Naive B cell (primary cell): ENCODE measurements at places on chromosomes 3 and 15.

- DNase-seq: no peak
Measured at GRCh38 chr3:113634782-113635474, 61.5 kb downstream of the USF3 start.

GRCh38 chr3:69409011-69409410 is 23.1 kb upstream of the FRMD4B start:
- DNase-seq: no peak

DNA sequence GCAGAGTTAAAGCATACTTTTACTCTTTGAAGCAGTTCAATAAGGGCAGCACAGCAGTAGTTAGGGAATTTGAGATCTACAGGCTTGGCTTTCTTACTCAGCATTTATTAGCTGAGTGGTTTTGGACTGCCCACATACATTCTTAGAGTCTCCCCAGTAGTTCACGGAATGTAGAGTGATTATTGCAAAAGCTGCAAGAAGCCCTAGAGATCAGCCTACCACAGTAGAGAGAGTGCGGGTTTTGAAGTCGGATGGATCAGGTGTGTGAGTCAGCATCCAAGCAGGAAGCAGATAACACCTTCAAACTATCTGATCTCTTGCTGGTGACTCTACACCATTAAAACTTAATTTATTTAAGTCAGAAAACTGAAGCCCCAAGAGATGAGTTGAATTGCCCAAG is 171.9 kb downstream of the SYNPR start:
- no peak for DNase-seq

DNA sequence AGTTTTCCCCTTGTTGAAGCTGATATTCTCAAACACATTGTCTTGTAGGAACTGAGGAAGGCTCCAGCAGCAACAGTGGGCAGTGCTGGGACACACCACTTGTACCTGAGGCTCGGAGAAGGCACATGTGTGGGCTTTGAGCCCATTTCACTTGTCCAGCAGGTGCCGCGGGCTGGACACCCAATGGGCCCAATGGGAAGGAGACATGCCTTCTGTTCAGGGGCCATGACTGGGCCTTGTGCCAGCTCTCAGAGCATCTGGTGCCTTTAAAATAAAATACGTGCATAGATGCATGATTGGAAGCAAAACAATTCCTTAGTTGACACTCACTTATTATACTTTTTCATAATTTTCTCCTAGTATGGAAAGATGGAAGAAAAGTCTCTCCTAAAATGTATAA is 334.2 kb downstream of the KLF13 start:
- no peak for DNase-seq

- no peak for DNase-seq
Measured at GRCh38 chr3:118412503-118412902, 622.1 kb downstream of the IGSF11 start.

GRCh38 chr3:126956866-126957650 is 25.9 kb upstream of the PLXNA1 start:
- DNase-seq: no peak

DNA sequence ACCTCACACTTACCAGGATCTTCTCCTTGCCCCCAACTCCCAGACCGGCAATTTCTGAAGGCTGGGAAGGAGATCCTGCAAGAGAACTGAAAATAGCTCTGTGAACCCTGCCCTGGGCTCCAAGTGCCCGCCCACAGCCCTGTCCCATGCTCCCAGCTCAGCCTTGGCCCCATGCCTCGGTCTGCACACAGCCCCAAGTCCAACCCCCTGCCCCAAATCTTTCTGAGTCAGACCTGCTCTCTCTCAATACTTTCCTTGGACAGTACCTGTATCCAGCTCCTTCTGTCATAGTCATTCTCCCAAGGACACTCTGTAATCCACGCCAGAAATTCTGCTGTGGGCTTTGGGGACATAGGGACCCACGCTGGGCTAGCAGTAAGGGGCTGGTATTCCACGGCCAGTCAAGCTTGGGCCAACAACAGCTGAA is 6.3 kb upstream of the SMAD3 start:
- no peak for DNase-seq

GRCh38 chr3:25294169-25294805 is 133.8 kb upstream of the RARB start:
- no peak for DNase-seq

DNA sequence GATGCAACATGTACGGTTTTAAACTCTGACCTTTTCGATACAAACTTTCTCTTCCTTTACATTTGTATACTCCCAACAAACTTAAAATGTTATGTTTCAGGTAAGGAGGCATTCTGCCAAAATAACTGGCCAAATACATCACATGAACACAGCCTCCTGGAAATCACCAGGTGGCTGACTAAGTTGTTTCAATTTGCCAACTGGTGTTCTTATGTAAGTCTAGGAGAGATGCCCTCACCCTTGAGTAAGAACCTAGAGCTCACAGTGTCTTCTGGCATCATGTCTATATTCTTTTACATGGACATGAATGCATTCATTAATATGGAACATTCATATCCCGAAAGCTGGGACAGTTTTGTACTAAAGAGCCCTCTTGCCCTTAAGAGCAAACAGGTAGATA is 341.1 kb upstream of the NR2F2 start:
- DNase-seq: no peak

- no peak for DNase-seq
Measured at GRCh38 chr3:141459008-141459407, 27.8 kb upstream of the RASA2 start.

- no peak for DNase-seq
Measured at GRCh38 chr3:12155828-12156227, 2.9 kb downstream of the TIMP4 start.

DNA sequence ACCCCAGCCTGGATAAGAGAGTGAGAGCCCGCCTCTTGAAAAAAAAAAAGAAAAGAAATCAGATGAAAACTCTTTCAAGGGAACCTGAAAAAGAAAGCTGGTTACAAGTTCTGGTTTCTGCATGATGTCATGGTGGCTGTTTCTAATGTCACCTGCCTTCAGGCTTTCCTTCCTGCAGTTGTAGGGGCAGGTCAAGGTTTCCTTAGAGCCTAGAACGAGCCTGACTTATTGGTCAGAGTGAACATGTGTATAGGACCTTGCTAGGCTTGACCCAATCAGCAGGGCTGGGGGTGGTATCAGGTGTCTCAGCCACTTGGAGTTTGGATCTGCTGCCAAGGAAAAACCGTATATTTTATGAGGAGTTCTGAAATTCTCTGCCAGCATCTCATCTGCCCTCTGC is 3.8 kb downstream of the IVD start:
- no peak for DNase-seq

- DNase-seq: no peak
Measured at GRCh38 chr3:185399737-185400667, 37.1 kb downstream of the MAP3K13 start.

DNA sequence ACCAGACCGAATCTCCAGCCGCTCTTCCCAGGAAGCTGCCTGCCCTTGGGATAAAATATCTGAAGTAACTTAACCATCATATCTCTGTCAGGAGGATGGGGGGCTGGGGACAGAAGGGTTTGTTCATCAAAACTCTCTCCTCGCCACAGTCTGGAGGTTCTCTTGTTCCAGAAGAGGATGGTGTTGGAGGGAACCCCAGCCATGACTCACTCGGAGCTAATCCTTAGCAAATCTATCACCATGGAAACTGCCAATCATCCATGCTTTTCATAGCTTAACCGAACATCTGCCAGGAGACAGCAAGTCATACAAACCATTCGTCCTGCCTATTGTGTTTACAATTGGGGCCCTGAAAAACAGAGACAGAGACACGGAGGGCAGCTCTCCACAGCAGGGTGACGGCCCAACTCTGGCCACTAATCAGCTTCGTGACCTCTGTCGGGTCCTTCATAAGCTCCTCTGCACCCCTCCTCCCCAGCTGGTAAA is 73.8 kb upstream of the HEG1 start:
- no peak for DNase-seq

GRCh38 chr3:184391266-184391665 is 11.4 kb downstream of the CHRD start:
- no peak for DNase-seq

DNA sequence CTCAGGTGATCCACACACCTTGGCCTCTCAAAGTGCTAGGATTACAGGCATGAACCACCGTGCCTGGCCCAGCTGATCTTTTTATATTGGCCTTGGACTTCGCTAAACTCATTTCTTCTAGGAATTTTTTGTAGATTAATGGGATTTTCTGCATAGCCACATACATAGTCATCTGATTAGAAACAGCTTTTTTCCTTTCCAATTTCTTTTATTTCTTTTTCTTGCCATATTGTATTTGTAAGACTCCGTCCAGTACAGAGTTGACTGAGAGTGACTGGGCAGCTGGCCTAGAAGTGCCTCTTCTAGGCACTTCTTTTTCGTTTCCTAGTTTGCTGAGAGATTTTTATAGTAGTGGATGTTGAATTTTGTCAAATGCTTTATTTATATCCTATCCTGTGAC is 37.4 kb downstream of the ARIH1 start:
- no peak for DNase-seq

- no peak for DNase-seq
Measured at GRCh38 chr3:170372190-170372879, 14.8 kb downstream of the SKIL start.

DNA sequence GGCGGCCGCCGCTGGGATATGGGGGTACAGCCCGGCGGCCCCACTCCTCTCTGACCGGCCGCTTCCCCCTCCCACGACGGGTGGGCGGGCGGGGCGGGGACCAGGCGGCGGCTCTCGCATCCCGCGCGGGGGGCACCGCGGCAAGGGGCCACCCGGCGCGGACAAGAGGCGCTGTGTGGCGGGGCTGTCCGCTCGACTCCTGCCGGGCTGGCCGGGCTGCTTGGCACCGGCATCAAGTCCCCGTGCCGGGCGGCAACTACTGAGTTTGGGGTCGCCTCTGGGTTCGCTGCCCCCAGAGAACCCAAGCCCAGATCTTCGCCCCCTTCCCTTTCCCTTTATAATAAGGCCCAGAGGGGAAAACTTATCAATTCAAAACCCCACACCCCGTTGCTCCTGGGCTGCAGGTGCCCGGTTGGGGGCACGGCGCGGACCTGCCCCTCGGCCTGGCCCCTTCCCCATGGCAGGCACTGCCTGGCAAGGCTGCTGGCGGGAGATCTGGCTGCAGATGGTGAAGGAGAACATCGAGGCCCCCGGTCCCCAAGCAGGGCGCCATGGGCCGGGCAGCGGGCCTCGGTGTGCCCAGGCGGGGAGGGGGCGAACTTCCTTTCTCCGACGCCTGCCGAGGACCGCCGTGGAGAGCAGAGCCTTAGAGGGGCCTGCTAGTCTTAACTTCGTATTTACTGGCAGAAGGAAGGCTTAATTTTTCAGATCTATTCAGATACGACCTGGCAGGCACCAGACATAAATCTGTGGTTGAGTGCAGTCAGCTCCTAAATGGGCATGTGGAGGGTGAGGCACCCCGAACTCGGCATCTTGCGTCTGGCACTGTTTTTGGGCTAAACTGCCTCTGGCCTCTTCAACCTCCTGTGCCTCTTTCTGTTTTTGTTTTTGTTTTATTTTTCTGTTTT is 911 bp downstream of the APBA2 start:
- DNase-seq: no peak

DNA sequence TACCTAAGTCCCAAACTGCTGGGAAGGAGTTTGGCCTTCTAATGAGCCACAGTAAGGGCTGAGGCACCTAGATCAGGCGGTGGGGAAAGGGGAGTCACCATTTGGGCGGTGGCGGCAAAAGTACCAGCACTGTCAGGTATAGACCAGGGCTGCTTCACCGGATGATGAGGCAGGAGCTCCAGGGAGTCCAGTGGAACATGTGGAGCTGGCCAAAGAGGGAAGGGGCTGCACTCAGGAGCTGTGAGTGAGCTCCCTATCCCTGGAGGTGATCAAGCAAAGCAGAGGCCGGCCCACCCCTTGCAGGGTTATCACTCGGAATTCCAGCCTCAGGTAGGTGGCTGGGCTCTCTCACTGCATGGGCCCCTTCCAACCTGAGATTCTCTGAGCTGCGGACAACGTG is 108.4 kb downstream of the SEC22A start:
- no peak for DNase-seq

DNA sequence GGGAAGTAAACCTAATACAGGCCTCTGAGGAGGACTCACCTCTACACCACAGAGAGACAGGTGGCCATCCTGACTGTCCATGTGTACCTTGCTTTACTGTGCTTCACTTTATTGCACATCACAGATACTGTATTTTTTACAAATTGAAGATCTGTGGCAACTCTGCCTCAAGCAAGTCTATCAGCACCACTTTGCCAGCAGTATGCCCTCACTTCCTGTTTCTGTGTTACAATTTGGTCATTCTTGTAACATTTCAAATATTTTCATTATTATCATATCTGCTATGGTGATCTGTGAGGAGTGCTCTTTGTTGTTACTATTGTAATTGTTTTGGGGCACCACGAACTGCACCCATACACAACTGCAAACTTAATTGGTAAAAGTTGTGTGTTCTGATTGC is 78.0 kb downstream of the BBX start:
- no peak for DNase-seq

- no peak for DNase-seq
Measured at GRCh38 chr3:173747427-173747826, 349.9 kb downstream of the NLGN1 start.

DNA sequence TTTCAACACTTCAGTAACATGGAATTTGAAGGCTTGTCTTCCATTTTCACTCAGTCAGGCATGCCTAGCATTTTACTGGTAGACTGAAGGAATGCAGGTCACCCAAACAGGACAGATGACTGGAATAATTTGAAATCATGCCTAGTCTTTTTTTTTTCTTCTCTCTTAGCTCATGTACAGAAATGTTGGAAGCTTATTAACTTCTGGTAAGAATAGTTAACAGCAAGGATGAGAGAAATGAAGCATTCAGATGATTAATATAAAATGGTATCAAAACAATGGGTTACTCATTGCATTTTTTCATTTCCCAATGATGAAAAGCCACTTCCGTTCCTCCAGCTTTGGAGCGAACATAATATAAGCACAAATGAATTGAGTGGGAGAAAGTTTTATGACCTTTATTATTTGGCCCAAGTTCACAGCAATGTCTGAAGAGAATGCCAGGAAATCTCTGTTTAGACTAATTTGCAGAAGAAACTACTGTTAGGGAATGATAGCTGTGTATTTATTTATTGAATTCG is 431.6 kb upstream of the RASGRP1 start:
- no peak for DNase-seq

DNA sequence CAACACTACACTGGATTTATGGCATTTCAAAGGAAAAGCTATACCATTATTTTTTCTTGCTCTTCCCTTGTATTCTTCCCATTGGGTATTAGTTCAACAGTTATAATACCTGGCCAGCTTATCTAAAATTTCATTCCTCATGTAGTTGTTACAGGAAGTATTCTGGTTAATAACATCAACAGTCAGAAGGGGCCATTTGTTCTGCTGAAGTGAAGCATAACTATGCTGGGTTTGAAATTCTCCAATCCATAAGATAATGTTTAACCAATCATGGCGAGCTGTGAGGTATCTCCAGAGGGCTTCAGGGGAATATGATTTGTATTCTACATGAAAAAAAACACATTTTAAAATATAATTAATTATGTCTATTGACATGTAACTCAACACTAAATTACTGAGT is 43.4 kb downstream of the SPG11 start:
- DNase-seq: no peak

- DNase-seq: no peak
Measured at GRCh38 chr3:151225040-151225975, 22.3 kb upstream of the GPR171 start.

GRCh38 chr15:71291723-71292122 is 176.5 kb downstream of the THSD4 start:
- DNase-seq: no peak

- DNase-seq: no peak
Measured at GRCh38 chr3:168820810-168821415, 725.2 kb upstream of the GOLIM4 start.
